ENCODE measurements at places on chromosomes 4 and X.

DNA sequence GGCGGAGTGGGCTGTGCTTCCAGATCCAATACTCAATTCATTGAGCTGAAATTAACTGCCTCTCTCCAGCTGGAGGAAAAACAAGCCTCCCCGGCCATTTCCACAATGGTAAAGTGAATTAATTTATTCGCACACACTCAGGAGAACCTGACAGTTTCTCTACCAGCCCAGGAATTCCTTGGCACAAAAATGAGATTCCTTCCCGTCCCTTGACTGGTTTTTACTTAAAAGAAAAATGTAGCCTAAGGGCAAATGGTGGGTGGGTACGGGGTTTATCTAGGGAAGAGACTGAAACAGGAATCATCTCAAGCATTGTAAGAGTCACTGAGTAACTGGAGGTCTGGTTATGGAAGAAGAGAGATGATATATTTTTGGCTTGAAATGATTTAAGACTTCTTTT, 102.7 kb downstream of the VCX3A start:
- DNase-seq = no peak

DNA sequence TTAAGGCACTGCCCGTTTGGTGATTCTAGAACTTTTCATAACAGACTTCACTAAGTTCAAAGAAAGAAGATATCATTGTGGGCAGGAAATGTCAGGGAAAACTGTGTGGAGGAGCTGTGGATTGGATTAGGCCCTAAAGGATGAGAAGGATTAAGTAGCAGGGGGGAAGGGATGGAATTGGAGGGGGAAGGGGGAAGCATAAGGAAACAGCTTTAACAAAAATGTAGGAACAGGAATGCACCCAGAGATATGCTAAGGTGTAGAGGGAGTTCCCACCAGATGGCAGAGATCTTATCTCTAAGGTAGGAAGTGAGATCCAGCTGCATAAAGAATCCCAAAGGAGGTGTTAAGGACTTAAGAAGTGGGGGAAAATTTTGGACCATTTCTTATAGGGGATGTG, 114.5 kb downstream of the LARP7 start:
- no peak for DNase-seq

- no peak for DNase-seq
Measured at GRCh38 chrX:2820136-2820771, 8.5 kb upstream of the GYG2 start.

GRCh38 chrX:9997041-9997440, 29.9 kb downstream of the CLDN34 start:
- DNase-seq = no peak

GRCh38 chr4:24932515-24933225, 19.8 kb upstream of the CCDC149 start:
- DNase-seq = no peak

DNA sequence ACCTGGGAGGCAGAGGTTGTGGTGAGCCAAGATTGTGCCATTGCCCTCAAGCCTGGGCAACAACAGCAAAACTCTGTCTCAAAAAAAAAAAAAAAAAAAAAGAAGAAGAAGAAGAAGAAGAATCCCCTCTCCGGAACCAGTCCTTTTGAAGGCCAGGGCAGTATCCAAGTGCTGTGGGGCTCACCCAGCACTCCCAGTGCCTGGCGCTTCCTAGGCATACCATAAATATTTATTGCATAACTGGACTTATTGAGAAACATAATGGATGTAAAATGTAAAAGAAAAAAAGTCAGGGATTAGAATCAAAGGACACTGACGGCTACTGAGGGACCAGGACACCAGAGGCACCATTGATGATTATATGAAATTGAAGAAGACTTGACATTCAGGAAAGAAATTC, 162.1 kb upstream of the KIT start:
- DNase-seq = no peak

GRCh38 chr4:85701861-85702321, 226.9 kb downstream of the ARHGAP24 start:
- no peak for DNase-seq

- no peak for DNase-seq
Measured at GRCh38 chr4:42080306-42080705, 72.1 kb downstream of the BEND4 start.

- no peak for DNase-seq
Measured at GRCh38 chr4:19455850-19456602, 795.7 kb upstream of the SLIT2 start.

- no peak for DNase-seq
Measured at GRCh38 chrX:154546354-154547244, at the start of gene G6PD. TSS of gene G6PD (minus strand) at chrX:154546846. CDS start at chrX:154546155, 691 bp downstream.

- DNase-seq = no peak
Measured at GRCh38 chrX:68018248-68019203, 414.8 kb downstream of the OPHN1 start.

DNA sequence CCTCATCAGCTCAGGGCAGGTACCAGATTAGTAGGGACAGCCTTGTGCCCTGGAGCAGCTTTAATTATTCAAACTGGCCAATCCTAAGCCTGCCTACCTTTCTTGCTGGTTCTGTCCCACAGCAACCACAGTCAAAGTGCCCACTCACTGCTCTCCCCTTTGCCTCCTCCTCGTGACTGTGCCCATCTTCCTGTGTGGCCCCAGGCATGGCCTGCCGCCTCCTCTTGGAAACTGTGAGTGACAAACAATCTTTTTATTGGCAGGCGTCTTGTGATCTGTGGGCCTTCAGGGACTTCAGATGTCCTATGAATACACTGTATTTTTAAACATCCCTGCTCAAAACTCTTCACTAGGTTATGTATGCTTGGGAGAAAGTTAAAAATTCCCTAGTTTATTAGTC, 22.8 kb upstream of the NSG1 start:
- DNase-seq = no peak

DNA sequence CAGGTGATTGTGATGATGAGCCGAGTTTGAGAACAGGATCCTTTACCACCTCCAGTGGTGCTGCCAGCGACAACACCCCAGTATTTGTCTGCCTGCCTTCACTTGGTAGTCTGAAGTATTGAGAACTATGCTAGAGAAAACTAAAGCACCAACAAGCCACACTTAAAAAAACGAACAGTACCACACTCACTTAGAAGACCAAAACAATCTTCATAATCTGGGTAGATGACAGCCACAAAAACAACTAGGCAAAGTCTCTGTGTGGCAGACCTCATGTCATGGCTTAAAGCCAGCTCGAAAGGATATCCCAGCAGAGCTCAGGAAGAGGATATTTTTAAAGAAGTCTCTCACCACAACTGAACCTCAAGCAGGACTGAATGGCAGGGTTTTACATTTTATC, 236.0 kb downstream of the GPC3 start:
- no peak for DNase-seq

DNA sequence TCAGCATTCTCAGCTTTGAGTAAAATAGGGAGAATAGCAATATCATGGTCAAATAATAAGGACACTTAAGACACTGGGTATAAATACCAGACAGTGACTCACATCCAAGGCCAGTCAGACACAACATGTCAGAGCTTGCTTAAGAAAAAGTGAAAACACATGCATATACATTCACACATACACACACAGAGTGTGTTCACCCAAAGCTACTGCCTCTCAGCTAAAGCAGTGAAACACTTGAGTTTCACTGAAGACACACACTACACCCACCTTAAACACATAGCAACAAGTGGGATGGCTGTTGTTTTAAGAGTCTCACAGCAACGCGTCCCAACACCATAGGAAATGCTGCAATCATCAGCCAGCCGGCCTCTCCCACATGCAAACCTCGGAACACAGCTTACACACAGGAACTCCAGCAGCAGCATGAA, 14.4 kb downstream of the SHROOM4 start:
- peak; percentile 6 for DNase-seq

- no peak for DNase-seq
Measured at GRCh38 chr4:148108766-148109165, 333.4 kb downstream of the NR3C2 start.

GRCh38 chr4:56320293-56320692, 67.0 kb downstream of the AASDH start:
- DNase-seq = no peak

- DNase-seq = no peak
Measured at GRCh38 chrX:20382518-20383297, 116.0 kb upstream of the RPS6KA3 start.

GRCh38 chr4:101039367-101039766, 308.0 kb downstream of the PPP3CA start:
- no peak for DNase-seq

- no peak for DNase-seq
Measured at GRCh38 chr4:140720387-140721304, 35.5 kb downstream of the TBC1D9 start.

- DNase-seq = no peak
Measured at GRCh38 chr4:80875642-80876041, 154.9 kb upstream of the BMP3 start.

GRCh38 chr4:154492288-154492687, 689 bp upstream of the DCHS2 start:
- peak; percentile 85 for DNase-seq

DNA sequence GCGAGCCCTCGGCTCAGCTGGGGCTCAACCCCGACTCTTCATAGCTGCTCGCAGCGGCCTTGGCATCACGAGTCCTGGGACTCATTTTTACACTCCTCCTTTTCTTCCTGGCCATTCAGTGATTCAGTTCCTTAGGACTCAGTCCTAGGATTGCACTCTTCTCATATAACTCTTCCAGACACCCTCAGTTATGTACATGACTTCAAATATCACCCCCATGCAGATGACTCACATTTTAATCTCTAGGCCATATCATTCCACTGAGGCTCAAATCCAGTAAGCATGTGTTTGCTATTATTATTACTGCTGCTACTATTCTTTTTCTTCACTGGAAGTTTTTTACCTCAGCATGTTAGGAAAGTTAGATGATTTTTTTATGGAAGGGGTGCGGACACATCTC, 14.4 kb downstream of the ITGB1BP2 start:
- DNase-seq = no peak

DNA sequence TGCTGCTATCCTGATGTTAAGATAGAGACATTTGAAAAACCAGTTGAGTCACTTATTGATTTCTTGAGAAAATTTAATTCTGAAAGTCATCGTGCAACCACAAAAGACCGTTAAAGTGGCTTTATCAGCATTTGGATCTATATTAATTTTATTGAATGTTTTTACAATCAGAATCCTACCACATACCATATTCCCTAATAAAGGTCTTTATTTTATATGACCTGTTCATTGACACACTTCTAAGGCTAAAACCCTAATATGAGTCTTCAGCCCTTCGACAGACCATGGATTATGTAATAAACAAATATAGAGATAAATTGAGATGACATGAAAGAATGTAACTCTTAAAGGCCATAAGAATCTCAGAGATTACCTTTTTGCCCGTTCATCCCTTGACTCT, 68.1 kb downstream of the BANK1 start:
- no peak for DNase-seq

GRCh38 chr4:135418353-135418752, 1216.8 kb upstream of the PABPC4L start:
- DNase-seq = no peak

DNA sequence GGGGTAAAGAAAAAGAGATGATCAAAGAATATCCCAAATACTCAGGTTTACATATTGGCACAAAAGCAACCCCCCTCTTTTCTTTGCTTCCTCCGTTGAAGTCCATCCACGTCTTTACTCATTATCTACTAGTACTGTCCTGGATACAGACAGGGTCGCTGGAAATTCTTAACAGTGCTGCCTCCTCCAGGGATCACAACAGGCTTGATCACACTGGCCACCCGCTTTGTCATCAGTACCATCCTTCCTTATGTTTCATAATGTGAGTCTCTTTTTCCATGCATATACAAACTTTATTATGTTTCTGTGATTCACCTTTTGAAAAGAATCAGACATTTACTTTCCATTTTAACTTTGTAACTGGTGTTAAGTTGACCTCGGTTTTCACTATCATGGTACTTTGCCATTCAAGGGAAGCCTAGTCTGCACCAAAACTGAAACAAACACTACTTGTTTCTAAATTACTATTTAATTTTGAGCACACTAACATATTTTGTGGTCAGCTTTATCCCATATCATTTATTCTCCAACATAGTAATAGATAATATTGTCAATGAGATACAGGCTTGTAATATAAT, 387.5 kb upstream of the PPP1R2C start:
- DNase-seq = no peak

- DNase-seq = no peak
Measured at GRCh38 chrX:122188751-122189150, 995.3 kb upstream of the GRIA3 start.

GRCh38 chr4:72430050-72430449, 139.0 kb downstream of the ADAMTS3 start:
- DNase-seq = no peak

DNA sequence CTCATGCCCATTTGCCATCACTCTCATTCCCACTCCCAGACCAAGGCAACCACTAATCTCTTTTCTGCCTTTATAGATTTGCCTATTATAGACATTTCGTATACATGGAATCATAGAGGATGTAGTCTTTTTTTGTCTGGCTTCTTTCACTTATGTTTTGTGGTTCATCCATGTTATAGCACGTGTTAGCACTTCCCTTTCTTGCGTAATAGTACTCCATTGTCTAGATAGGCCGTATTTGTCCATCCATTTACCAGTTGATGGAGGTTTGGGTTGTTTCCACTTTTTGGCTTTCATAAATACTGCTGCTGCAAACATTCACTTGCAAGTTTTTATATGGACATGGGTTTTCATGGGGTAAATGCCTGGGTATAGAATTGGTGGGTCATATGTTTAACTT, 48.4 kb downstream of the KIF4A start:
- no peak for DNase-seq

- no peak for DNase-seq
Measured at GRCh38 chr4:3864742-3865721, 98.8 kb downstream of the ADRA2C start.

DNA sequence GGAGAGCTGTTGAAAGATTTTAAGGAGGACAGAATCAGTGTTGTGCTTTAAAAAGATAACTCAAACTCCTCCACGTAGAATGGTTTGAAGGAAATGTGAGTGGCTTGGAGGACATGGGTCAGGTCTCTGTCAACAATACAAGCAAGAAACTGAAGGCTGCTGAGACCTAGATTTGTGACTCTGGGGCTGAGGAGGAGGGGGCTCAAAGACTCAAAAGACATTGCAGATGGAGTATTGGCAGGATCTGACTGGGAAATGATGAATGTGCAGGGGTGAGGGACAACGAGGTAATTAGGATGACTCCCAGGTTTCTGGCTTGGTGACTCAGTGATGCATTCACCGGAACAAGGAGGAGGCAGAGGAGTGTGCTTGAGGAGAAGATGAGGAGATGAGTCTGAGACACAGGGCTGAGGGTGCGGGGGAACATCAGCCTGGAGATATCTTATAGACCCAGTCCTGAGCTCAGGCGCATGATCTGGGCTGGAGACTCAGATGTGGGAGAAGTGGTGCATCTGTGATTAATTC, 3.3 kb upstream of the RPS4X start:
- no peak for DNase-seq
